ENCODE measurements at places on chromosomes 7 and 10.

GRCh38 chr7:128039544-128039953 lies 8.3 kb upstream of the LRRC4 start:
- DNase-seq = no peak

DNA sequence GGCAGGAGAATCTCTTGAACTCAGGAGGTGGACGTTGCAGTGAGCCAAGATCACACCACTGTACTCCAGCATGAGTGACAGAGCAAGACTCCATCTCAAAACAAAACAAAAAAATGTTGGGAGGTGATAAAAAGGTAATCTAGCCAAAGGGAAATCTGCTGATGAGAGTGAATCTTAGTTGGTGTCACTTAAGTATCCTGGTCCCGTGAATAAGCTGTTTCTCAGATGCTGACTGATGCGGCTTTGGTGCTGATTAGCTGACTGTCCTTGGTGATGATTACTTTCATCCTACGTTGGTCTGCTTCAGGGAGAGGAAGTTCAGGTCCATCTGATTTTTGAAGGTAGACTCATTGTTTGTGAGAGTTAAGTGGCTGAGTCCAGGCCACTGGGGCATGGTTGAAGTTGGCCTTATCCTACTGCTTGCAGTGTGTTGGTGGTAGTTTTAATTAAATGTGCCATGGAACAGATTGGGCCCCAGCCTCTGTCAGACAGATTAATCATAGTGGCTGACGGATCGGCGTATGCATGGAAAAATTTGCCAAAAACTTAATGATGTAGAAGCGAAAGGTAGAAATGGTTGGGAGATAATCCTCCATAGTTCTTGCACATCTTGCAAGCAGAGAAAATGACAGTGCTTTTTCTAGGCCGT lies 17.4 kb upstream of the TMEM236 start:
- DNase-seq = no peak

DNA sequence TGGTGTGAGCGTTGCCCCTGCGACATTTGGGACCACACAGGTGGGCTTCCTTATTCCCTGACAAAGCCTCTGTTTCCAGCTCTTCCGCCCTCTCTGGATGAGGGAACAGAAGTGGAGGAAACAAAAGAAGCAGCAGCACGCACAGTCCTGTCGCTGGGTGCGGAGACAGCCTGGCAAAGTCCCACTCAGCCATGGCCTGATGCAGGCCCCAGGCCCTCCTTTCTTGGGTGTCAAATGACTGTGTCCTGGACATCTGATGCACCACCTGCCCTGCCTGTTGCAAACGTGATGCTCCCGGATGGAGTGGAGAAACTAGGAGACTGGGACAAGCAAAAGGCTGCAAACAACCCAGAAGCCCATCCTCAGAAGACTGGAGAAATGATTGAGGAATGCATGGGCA lies 20.7 kb downstream of the ZMIZ2 start:
- DNase-seq = no peak

- no peak for DNase-seq
Observed at GRCh38 chr7:99997545-99998137, 17.8 kb upstream of the ZKSCAN1 start.

GRCh38 chr7:94698275-94698674 lies 42.3 kb upstream of the SGCE start:
- DNase-seq = peak; percentile 76

GRCh38 chr10:90577569-90577968 lies 280.3 kb downstream of the HTR7 start:
- no peak for DNase-seq

DNA sequence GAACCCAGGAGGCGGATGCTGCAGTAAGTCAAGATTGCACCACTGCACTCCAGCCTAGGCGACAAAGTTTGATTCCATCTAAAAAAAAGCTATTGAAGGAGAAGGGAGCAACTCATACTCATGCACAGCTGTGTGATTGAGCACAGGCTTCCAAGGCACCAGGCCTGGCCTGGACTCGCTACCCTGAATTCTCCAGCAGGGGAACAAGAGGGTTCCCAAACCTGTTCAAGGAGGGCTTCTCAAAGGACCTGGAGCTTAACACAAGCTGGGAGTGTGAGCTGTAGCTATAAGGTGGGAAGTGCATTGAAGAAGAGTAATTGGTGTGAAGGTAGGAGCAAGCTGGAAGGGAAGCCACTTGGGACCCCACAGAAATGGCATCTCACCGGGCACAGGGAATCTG lies 15.1 kb upstream of the DDIT4 start:
- no peak for DNase-seq

- DNase-seq = no peak
Observed at GRCh38 chr7:37028909-37029440, 304.7 kb upstream of the AOAH start.

DNA sequence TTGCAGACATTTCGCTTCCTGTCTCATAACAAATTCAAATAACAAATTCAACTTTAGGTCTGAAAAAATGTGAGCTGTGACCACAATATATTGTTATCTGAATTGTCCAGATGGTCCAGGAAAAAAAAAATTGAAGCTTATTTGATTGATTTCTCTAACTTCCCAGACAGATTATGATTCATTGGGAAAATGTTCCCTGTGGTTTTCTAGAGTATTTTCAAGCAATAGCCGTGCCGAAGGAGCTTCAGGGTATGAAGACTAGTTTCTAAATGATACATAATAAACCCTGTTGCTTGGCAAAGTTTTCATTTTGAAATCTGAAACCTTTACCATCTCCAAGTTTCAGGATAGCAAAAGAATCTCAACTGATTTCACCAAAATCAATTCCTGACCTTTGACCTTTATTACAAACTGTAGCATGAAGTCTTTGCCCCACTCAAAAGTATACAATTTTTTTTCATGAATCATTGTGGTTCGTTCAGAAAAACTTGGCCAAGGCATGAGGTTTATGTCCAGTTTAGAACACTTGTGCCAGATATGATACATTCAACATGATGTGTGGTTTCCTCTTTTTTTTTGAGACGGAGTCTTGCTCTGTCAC lies 109.9 kb downstream of the JCAD start:
- peak; percentile 88 for DNase-seq

GRCh38 chr10:23325132-23325531 lies 19.5 kb downstream of the C10orf67 start:
- no peak for DNase-seq

- DNase-seq = peak; percentile 60
Observed at GRCh38 chr7:123494193-123494796, 40.1 kb downstream of the IQUB start.

DNA sequence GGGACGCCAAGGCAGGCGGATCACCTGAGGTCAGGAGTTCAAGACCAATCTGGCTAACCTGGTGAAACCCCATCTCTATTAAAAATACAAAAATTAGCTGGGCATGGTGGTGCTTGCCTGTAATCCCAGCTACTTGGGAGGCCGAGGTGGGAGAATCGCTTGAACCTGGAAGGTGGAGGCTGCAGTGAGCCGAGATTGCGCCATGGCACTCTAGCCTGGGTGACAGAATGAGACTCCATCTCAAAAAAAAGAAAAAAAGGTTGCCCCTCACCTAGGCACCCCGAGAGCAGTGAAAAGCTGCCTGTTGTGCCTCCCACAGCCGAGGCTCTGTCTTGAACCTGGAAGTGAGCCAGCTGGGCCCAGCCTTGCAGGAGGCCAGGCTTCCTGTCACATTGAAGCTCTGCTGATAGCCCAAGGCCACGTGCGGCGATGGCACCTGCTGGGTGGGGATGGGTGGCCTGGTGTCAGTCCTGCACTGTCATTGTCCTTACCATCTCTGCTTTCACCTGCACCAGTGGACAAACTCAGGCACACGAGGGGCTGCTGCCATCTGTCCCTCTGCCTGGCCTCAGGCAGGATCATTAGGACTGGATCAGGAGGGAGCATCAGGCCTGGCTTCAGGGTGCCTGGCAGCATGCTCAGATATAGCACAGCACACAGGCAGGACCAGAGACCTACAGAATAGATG lies 37.8 kb downstream of the DNAJB12 start:
- DNase-seq = no peak

- DNase-seq = no peak
Observed at GRCh38 chr7:85320699-85321476, 134.0 kb upstream of the SEMA3D start.

- DNase-seq = no peak
Observed at GRCh38 chr7:28432105-28432504, 19.8 kb downstream of the CREB5 start.

- peak; percentile 58 for DNase-seq
Observed at GRCh38 chr10:14536241-14537213, 205.8 kb upstream of the FRMD4A start.

- no peak for DNase-seq
Observed at GRCh38 chr7:105285118-105285874, 103.4 kb downstream of the SRPK2 start.

DNA sequence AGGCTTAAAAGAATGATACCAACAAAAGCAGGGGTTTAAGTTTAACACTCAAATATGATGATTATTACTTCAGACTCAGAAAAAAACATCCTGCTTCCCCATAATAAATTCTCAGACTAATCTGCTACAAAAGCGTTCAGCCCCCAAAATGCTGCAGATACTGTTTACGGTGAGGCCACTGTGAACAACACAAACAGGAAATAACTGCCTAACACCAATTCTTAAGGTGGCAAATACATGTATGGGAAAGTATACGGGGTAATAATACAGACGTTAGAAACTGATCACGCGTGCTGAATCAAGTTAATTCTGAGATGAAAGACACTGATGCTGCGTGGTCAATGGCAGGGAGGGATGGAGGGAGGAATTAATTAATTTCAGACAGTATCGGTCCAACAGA lies 62.0 kb upstream of the RHEB start:
- DNase-seq = no peak

DNA sequence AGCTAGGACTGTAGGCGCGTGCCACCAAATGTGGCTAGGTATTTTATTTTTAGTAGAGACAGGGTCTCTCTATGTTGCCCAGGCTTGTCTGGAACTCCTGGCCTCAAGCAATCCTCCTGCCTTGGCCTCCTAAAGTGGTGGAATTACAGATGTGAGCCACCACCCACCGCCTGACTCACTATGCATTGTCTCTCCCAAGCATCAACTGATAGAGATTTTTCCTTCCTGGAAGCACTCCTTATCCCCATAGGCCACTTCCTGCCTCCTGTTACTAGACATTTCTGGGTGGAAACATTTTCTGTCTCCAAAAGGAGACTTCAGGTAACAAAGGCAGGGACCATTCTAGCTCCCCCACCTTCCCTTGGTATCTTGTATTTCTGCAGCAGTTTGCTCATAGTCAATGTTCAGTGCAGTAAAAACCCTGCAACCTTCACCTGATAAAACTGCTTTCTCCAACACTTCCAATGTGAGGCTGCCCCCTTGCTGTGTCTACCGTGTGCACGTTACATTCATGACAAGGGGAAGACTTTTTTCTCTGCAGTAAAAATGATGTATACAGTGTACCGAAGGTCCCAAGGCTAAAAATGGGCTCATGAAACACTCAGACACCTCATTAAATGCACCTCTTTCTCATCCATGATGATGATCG lies 84.9 kb downstream of the NHLRC2 start:
- DNase-seq = no peak

GRCh38 chr7:155380976-155381851 lies 76.7 kb upstream of the EN2 start:
- no peak for DNase-seq

- DNase-seq = no peak
Observed at GRCh38 chr10:108791794-108792474, 1131.4 kb downstream of the XPNPEP1 start.

DNA sequence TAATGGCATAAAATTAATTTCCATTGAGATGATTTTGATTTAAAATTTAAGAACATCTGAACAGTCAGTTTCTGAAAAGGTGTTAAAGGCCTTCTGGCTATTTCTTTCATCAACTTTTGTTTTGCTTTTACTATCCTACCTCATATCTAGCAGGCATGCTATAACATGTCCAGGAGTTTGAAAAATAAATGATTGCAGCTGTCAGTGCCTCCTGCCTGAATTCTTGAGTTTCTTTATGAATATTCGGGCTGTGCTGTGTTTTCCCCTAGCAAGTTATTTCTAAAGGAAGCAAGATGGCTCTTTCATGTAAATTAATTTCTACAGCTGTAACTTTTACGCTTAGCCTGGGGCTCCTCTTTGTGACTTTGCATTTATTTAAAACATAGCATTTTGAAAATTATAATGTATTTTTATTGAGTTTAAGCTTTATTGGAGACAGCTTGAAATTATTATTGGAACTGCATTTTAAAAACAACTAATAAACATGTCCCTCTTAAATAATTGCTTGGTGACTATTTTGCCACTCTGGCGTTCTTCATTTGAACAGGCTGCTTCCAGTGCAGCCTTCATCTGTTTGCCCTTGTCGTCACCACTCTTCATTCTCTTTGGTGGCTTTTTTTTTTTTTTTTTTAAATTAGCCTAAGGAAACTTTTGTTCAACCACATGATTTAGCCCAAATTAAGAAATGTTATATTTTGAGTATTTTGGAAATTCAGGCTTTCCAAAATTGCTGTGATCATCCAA lies 1083.4 kb upstream of the LRRN3 start:
- no peak for DNase-seq

- DNase-seq = no peak
Observed at GRCh38 chr10:12353399-12354242, 4.3 kb downstream of the CAMK1D start.

GRCh38 chr10:86849181-86849894 lies 92.9 kb downstream of the BMPR1A start:
- DNase-seq = no peak

DNA sequence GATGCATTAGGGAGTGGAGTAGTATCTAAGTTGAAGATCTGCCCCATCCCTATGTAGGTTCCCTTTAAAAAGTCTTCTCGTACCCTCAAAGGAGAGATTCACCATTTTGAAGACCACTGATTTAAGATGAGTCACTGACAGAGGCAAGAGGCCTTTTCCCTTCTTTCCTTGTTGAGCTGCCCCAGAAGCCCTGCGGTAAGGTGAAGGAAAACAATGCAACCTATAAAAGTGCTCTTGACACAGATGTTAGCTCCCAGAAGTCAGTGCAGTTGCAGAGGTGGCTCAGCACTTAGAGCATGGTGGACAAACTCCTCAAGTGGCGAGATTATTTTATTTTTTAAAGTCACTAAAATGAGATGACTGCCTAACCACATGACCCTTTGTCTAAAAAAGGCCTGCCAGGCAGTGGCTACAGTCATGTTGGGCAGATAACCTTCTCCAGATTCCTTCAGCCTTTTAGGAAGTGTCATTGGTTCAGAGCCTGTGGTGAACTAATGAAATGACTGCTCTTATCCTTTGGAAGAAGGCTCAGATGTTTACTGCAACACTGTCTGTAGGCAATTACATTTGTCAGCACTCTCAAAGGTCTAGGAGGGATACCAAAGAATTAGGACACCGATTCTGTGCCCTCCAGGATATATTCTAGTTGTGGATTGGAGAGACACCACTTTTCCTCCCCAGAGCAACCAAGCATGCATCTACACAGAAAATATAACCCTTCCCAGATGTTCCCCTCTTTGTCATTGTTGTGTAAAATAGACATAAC lies 88.7 kb downstream of the ARID5B start:
- DNase-seq = no peak

DNA sequence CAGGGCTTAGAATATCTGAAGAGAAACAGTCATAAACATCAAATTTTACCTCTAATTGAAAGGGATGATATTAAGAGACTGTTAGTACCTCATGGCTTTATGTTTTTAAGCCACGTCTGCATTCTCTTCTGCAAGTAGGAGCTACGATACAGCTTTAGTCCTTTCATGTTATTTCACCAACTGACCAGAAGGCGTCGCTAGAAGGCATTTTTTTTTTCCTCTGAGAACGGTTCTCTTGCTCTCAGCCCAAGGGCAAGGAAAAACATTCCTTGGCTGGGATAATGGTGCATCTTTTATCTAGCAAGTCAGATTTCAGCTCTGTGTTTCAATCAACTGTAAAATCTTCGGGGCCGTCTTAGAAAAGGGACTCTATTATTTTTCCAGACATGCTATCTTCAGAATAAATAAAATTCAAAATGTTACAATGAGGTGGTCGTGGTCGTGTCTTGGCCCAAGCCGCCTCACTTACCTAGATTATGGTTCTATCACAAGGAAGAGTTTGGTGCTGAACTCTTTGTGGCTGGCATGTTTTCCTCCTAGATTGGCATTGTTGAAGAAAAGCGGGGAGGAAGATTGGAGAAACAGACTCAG lies 41.6 kb upstream of the LYZL2 start:
- DNase-seq = peak; percentile 64
